ENCODE measurements at places on chromosomes 2 and 18. TPM values are rescaled to one million over a fixed set of nuclear protein-coding genes. Genes with fewer than 3 reads are reported as not detected.

- no peak overlapping the region for H3K4me3 ChIP-seq
- no peaks in the 10 kb centered on the region for H3K4me1 ChIP-seq
- no peak for DNase-seq
Observed at GRCh38 chr18:38930881-38931753, 1365.5 kb upstream of the CELF4 start.

DNA sequence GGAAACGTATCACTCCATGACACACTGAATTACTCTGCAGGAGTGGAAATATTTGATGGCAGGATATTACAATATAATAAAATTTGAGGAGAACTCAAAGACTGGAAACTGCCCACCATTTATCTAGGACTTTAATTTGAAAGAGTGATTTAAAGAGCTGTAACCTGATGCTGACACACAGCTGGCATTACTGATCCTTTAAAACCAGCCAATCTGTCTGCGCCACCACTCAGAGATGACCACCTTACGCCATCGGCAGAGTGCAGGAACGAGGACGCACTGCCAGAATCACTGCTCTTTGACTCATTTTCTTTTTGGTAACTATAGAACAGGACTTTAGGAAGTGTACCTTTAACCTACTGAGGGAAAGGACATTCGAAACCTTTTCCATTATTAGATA, 114.1 kb downstream of the EPB41L3 start:
- H3K36me3 ChIP-seq = no peaks in the 10 kb centered on the region
- no peaks in the 10 kb centered on the region for H3K27me3 ChIP-seq
- H3K27ac ChIP-seq = no peak overlapping the region

GRCh38 chr2:208255557-208256106, 761 bp upstream of the IDH1 start:
- H3K27ac ChIP-seq = peak overlapping the region; percentile 62
- no peaks in the 10 kb centered on the region for H3K36me3 ChIP-seq
- no peaks in the 10 kb centered on the region for H3K27me3 ChIP-seq
- DNase-seq = no peak

- no peak overlapping the region for H3K27ac ChIP-seq
- no peaks in the 10 kb centered on the region for H3K36me3 ChIP-seq
- H3K4me1 ChIP-seq = no peaks in the 10 kb centered on the region
- no peak for DNase-seq
- no peaks in the 10 kb centered on the region for H3K27me3 ChIP-seq
Observed at GRCh38 chr2:138182937-138183312, 218.7 kb downstream of the HNMT start.

PDCD1 gene
- total RNA-seq = 0.56 TPM

All from naive thymus-derived CD4-positive, alpha-beta T cell (primary cell).